Stimulated activated CD8-positive, alpha-beta memory T cell treated with anti-CD3 and anti-CD28 coated beads, Interleukin-4, amount 100 ng/mL, for 1 hour (primary cell): ENCODE measurements at places on chromosomes 12 and 14.

DNA sequence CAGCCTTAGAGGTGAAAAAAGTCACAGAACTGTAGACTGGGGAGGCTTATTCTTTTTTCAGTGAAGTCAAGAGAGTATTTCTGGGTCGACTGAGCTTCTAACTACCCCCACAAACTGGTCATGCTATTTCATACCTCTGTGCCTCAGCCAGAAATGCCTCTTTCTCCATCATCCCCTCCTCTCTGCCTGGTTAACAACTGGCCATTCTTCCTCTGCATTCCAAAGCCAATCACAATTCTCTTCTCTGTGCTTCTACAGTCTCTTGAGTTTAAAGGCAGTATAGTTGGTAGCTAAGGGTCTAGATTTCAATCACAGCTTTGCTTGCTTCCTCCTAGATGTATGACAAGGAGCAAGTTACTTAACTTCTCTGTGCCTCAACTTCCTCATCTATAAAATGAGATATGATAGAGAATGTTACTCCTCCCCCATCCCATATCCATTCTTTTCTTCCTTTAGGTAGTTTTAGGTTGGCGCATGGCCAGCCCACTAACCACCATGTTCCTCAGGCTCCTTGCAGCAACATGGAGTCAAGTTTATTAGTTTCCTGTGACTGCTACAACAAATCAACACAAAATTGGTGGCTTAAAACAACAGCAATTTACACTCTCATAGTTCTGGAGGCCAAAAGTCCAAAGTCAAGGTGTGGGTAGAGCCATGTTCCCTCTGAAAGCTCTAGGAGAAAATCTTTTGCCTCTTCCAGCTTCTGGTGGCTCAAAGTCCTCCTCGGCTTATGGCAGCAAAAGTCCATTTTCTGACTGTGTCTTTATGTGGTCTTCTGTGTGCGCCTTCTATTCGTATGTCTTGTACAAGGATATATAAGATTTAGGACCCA is 62.5 kb downstream of the ITPR2 start:
- DNase-seq = no peak

- DNase-seq = no peak
Observed at GRCh38 chr14:92607702-92608429, 94.3 kb downstream of the RIN3 start.

DNA sequence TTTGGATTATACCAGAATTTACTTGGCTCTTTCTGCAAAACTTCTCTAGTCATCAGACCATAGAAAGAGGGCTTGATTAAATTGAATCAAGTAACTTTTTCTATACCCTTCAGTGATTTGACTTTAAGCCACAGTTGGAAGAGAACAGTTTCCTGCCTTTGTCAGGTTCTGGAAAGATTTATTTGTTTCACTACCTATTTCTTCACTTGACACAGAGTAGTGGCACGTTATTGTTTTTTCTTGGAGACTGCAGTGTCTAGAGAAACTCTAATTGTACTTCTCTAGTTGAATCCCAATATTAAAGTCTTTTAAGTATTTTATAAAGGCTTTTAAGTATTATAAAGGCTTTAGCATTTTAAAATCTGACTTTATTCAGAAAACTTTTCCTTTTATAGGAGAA is 138.1 kb downstream of the TMEM117 start:
- DNase-seq = no peak

- DNase-seq = no peak
Observed at GRCh38 chr12:46389031-46389616, 16.6 kb upstream of the SLC38A2 start.

- DNase-seq = no peak
Observed at GRCh38 chr12:99521664-99522063, 125.9 kb upstream of the GARIN6 start.

DNA sequence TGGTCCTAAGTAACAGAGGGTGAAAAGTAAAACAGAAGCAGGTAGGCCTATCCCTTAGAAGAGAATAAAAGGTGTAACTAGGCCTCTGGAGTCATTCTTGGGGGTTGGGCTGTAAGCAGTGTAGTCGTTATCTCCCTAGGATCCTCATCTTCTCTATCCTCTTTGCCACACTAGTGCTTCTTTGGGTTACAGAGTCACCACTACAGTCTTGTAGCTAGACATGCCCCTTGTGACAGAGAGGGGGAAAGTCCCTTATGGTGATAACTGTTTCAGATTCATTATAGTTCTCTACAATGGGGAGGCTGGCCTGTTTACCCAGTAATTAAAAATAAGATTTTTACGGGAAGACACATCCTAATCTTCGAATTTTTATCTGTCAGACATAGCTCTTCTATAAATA is 16.4 kb upstream of the SRP54 start:
- DNase-seq = no peak

GRCh38 chr12:132108211-132108832 is 35.8 kb downstream of the DDX51 start:
- no peak for DNase-seq

DNA sequence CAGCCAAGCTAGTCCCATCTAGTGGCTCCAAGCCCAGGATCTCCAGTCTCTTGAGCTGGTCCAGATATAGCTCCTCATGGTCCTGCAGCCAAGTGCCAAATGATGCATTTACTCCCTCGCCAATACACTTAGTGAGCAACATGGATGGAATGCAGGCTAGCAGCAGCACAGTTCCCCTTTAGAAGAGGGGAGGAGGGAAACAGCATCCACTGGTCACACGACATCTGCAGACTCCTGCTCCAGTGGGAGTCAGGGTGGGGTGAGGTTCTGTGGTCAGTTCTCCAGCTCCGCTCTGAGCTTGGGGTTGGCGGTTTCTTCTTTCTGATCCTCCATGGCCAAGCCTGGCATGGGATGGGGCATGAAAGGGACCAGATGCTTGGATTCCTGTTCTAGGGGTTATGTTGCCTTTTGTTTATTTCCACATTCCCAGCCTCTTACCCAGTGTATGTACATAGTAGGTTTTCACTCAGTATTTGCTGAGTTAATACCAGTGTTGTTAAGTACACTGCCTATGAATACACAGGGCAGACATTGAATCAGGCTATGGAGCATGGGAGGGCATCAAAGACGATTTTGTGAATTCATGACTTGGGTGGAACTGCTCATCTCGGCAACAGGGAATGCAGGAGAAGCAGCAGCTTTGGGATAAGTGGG is 57.3 kb downstream of the GALNT16 start:
- DNase-seq = no peak

DNA sequence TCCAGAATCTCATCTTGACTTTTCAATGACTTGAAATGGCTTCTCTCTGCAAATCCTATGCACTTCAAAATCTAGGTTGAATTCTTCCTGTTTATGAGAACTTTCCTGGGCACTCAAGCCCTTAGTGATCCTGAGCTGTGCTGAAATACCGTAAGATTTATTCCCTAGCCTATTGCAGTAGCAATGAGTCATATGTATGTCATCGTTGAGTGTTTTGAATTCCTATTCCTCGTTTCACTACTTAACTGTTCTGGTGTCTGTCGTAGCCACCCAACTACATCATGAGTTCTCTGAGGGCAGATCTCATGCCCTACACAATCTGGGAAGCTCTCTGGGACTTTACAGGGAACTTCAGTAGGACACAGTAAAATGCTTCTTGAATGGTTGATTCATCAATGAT is 190.8 kb upstream of the TMEM132C start:
- DNase-seq = no peak

GRCh38 chr14:64763085-64763782 is 59.0 kb downstream of the PLEKHG3 start:
- DNase-seq = no peak

DNA sequence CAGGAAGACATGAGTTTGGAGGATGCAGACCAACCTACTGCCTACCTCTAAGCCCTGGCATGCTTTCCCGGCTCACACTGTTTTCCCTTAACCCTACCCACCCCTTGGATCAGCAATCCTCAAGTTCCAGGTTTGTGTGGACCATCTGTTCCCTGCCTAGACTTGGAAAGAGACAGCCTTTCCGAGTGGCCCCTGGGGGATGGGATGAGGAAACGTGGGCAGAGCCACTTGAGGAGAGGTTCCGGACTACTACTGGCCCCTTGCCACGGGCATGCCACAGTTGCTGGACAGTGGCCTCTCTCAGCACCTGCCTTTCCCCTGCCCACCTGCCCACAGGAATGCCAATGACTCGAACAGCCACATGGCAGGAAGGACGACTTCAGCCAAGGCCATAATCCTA is 135.9 kb downstream of the SLC15A4 start:
- DNase-seq = no peak

DNA sequence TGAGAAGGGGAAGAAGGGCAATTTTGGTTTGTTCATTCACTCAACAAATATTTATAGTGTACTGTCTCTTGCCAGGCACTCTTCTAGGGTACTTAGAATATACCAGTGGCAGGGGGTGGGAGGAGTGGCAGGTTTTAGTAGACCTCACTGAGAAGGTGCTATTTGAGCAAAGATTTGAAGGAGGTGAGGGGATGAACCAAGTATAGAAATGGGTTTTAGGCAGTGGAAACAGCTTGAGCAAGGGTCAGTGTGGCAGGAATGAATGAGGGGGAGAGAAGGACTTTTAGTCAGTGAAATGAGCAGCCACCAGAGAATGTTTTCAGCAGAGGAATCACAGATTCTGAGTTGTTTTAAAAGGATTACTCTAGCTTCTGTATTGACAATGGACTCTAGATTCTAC is 2.3 kb downstream of the PRIM1 start:
- no peak for DNase-seq

DNA sequence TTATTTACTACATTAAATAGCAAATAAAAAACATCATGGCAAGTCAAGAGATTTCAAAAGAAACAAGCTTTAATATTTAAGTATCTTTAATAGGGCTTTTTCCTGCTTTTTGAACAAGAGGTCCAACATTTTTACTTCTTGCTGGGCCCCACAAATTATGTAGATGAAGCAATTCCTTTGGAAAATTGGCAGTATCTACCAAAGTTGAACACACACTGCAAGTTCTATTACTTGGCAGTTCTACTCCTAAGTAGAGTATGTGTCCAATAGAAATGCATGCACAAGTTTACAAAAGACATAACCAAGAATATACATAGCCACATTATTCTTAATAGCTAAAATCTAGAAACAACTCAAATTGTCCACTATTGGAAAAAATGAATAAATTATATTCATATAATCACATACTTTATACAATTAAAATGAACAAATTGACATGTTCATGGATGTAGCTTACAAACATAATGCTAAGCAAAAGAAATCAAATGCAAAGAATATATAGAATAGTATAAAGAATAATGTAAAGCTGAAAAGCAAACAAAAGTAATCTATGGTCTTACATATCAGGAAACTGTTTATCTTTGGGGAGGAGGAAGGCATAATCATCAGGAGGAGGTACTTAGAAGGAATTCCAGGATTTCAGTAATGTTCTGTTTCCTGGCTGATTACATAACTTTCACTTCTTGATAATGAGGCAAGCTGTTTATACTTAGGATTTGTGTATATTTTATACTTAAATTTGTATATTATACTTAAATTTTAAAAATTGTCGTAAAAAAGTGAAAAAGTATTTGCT is 6.5 kb upstream of the TMBIM4 start:
- no peak for DNase-seq

GRCh38 chr12:22658214-22658613 is 33.2 kb downstream of the ETNK1 start:
- no peak for DNase-seq

- no peak for DNase-seq
Observed at GRCh38 chr12:26678697-26679660, 154.0 kb downstream of the ITPR2 start.

GRCh38 chr12:63792338-63792737 is 12.6 kb downstream of the RXYLT1 start:
- no peak for DNase-seq

- no peak for DNase-seq
Observed at GRCh38 chr14:91521061-91521640, 11.0 kb upstream of the PPP4R3A start.
